Fibroblast of mammary gland (primary cell): ENCODE measurements at places on chromosomes 1 and 21.

- no peak for DNase-seq
Measured at GRCh38 chr1:62352387-62352786, 33.2 kb upstream of the KANK4 start.

- no peak for DNase-seq
Measured at GRCh38 chr1:29583727-29584126, 347.4 kb downstream of the PTPRU start.

- DNase-seq: no peak
Measured at GRCh38 chr21:45393833-45394638, 10.9 kb upstream of the COL18A1 start.

DNA sequence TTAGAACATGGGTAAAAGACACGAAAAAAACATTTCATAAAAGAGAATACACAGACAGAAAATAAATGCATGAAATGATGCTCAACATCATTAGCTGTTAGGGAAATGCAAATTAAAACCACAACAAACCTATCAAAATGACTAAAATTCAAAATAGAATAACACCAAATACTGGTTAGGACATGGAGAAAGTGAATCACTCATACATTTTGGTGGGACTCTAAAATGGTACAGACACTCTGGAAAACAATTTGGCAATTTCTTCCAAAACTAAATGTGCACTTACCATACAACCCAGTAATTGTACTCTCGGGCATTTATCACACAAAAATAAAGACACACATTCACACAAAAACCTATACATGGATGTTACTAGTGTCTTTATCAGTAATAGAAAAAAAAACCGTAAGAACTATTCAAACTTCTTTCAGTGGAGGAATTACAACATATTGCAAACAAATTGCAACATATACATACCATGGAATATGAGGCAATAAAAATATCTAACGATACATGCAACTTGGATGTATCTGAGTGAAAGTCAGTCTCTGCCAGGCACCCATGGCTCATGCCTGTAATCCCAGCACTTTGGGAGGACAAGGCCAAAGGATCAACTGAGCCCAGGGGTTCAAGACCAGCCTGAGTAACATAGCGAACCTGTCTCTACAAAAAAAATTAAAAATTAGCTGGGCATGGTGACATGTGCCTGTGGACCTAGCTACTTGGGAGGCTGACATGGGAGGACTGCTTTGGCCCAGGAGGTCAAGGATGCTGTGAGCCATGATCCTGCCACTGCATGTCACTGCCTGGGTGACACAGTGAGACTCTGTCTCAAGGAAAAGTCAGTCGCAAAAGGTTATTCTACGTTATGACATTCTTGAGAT, 19.6 kb downstream of the HSF2BP start:
- DNase-seq: peak; percentile 87

DNA sequence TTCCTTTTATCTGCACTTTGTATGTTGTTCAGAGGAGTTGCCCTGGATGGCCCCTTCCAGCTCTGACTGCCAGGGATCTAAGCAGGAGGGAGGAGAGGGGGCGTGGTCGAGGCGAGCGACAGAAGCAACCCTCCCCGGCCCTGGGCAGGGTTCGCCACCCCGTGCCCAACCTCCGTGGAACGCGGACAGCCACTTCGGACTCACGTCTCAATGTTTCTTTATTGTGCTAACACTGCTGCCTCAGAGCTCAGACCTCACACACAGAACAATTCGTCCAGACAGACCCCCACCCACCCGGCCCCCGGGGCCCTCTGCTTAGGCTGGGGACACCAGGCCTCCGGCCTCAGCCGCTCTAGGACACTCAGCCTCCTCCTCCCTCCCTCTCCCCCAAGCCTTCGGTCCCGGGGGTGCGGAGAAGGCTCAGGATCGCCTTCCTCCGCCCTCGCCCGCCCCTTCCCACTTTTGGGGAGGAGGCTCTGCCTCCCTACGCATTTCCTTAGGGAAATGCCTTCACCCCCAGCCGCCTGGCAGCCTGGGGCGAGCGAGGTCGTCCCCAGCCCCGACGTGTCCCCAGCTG, 8.3 kb downstream of the VSIG8 start:
- peak; percentile 49 for DNase-seq

DNA sequence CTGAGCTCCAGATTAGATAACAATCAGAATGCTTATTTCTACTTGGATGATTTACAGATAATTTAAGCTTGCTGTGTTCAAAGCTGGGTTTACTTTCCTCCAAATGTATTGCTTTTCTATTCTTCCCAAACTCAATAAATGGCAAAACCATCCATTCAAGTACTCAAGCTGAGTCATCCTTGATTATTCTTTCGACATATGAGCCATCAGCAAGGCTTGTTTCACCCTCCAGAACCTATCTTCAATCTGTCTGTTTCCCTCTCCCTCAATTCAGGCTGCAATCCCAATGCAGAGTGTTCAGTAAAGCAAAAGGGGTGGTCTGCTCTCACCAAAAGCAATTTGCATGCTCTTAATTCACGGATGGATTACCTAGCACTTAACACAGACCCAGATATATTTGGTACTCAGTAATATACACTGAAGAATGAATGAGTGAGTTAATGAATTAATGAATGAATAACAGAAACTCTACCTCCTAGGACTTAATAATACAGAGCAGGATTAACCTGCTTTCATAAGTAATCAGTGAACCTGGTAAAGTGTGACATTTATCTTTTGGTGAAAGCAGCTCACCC, 41.9 kb downstream of the DDR2 start:
- peak; percentile 79 for DNase-seq

- DNase-seq: no peak
Measured at GRCh38 chr1:2612591-2613365, 20.0 kb downstream of the MMEL1 start.

GRCh38 chr1:202291001-202291400, 50.7 kb downstream of the UBE2T start:
- no peak for DNase-seq

GRCh38 chr1:17929224-17929623, 174.1 kb downstream of the ACTL8 start:
- no peak for DNase-seq

DNA sequence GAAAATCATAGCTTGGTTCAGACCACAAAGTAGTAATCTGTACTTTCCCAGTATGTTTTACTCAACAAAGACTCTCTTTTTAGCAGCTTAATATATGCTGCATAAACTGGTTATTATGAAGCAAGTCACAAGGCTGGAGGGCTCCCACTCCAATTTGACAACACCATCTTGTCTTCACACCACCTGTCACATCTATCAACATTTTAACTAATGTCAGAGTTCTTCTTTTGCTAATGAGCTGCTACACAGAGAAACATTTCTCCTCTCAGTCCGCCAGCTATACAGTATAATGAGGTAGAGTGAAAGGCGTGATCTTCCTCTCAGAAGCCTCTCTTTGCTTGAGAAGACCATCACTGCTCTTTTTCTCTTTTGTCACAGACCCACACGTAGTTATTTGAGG, 230.1 kb downstream of the BARHL2 start:
- no peak for DNase-seq

DNA sequence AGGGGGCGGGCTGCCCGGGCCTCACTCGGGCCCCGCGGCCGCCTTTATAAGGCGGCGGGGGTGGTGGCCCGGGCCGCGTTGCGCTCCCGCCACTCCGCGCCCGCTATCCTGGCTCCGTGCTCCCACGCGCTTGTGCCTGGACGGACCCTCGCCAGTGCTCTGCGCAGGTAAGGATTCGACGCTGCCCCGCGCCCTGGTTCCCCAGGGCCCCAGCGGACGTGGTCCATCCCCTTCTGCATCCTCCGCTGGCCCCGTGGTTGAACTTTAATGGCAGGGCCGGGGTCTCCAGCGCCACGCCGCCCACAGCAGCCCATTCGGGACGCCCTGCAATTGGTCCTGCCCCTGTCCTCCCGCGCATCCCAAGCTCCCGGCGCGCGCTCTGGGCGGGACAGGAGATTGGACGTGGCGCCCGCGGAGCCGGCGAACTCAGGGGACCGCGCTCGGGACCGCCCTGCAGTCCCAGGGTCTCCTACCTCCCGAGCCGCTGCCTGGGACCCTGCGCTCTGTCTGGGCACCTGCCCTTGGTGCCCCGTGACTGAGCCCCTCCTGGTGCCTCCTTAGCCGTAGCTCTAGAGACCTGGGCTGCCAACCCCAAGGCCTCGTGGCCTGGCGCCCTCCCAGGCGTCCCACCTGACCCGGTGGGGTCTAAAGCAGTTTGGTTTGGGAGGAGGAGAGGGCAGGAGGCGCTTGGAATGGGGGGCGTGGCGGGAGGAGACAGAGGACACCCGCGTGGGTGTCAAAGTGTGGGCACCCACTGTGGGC, at the start of gene ALPL:
TSS of gene ALPL (plus strand) at position 73 of the 762 bp plus-strand sequence. CDS start 44,659 bp downstream, outside the sequence.
- DNase-seq: no peak

GRCh38 chr1:145690587-145691558, 16.3 kb downstream of the PDZK1 start:
- DNase-seq: peak; percentile 87

GRCh38 chr1:227437495-227438008, 119.3 kb upstream of the CDC42BPA start:
- DNase-seq: peak; percentile 71

DNA sequence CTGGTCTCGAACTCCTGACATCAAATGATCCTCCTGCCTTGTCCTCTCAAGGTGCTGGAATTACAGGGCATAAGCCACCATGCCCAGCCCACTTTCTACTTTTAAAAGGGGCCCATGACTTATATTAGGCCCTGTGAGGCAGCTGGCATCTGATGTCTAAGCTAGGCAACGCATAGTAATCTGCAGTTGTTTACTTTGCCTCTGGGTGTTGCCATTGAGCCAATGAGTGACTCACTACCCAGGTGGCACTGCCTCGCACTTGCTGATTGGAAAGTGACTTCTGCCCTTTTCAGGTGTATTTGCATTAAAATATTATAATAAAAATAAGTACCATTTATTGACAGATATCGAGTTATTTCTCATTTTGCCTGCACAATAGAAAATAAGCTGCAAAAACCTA, 84.9 kb downstream of the KIF14 start:
- DNase-seq: peak; percentile 36

- no peak for DNase-seq
Measured at GRCh38 chr1:201730611-201731010, 98.3 kb upstream of the IPO9 start.

DNA sequence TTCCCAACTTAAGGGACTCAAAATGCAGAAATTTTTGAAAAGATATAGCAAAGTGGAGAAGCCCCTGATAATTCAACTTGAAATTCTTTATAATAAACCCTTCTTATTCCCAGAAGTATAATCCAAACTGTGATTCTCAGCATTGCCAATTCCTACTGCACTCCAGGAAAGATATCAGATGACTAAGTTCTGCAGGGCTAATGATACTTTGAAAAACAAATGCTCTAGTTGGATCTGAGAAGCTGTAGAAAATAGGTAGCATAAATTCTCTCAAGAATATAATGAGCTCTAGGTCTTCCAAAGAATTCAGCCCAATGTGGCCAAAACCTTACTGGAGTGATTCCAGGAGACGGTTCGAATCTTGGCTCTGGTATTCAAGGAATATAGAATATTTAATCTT, 294.0 kb upstream of the PTBP2 start:
- no peak for DNase-seq

DNA sequence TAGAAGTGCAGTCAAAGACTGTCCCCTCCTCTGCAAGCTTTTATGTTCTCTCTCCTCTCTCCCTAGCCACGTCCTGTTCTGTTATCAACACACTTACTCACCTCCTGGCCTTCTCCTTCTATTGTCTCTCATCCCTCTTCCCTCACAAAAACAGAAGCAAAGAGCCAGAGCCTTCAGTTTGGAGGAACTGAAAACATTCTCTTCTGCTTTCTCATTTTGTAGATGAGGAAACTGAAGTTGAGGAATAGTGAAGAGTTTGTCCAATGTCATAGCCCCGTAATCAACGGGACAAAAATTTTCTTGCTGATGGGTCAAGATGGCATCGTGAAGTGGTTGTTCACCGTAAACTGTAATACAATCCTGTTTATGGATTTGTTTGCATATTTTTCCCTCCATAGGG, 1.9 kb downstream of the NLRP3 start:
- DNase-seq: no peak

- DNase-seq: peak; percentile 46
Measured at GRCh38 chr1:36161641-36162531, 5.9 kb downstream of the MAP7D1 start.

GRCh38 chr21:27691516-27691915, 724.6 kb upstream of the ADAMTS5 start:
- no peak for DNase-seq

GRCh38 chr1:17869815-17870214, 114.7 kb downstream of the ACTL8 start:
- DNase-seq: peak; percentile 82

- DNase-seq: peak; percentile 58
Measured at GRCh38 chr1:143735764-143736461, 235.9 kb downstream of the FAM72C start.

GRCh38 chr1:212042436-212042835, 6.9 kb downstream of the DTL start:
- DNase-seq: no peak

GRCh38 chr1:14020006-14020405, 320.0 kb downstream of the PRDM2 start:
- DNase-seq: no peak

GRCh38 chr1:8409106-8409505, 91.2 kb downstream of the SLC45A1 start:
- peak; percentile 81 for DNase-seq

- DNase-seq: no peak
Measured at GRCh38 chr1:183101081-183101480, 77.9 kb downstream of the LAMC1 start.

DNA sequence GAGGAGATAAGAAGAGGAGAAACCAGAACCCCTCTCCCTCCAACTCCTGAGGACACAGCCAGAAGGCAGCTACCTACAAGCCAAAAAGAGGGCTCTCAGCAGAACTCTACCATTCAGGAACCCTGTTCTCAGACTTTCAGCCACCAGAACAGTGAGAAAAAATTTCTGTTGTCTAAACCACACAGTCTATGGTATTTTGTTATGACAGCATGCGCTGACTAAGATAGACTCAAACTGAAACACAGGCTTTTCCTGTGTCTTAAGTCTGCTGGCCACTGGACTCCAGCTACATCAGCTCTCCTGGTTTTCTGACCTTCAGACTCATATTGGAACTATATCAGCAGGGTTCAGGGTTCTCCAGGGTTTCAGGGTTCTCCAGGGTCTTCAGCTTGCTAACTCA, 126.5 kb upstream of the TNFSF4 start:
- peak; percentile 51 for DNase-seq

- DNase-seq: peak; percentile 34
Measured at GRCh38 chr21:21860888-21861287, 862.7 kb downstream of the NCAM2 start.

- DNase-seq: peak; percentile 44
Measured at GRCh38 chr1:214234635-214235025, 46.3 kb upstream of the SMYD2 start.
